ENCODE measurements at places on chromosomes 4 and X.

DNA sequence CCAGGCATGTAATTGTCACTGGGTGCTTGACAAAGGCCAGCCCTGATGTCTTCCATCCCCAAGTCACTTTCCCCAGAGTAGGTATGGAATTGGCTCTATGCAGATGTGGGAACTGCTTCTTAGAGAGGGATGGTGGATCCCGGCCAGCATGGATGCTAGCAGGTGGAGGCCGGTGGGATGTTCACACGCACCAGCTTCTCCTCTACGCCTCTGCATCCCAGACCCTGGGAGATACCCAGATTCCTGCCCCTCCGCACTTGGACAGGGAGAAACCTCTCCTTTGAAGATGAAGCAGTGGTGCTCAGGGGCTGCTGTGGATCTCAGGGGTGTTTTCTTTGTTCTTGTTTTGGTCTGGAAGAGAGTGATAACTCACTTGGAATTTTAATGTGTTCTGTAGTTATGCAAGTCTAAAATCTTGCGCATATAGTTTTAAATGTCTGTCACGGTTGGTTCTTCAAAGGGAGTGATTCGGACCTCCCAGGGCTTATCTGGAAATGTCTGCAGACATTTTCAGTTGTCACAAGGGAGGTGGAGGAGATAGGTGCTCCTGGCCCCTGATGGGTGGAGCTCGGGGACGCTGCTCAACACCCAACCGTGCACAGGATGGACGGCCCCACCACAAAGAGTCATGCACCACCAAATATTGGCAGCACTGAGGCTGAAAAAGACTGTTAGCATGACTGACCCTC lies 308.0 kb downstream of the DHRSX start:
- DNase-seq = no peak

- no peak for DNase-seq
These were observed 105.0 kb downstream of the HNRNPD start for GRCh38 chr4:82268826-82269193.

DNA sequence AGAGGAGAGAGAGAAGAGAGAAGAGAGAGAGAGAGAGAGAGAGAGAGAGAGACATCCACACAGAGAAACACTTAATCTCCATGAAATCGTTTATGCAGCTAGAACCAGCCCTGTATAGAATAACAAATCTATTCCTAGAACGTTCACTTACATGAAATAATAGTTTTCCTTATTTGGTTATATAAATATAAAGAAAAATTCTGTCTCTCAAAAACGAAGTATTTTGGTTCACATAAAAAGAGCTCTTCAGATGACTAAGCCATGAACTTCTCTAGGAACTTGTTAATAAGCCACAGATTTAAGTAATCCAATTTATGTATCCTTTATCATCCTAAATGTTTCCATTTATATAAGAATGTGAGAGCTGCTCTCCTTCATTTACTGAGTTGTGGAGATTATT lies 1315.1 kb upstream of the PCDH7 start:
- no peak for DNase-seq

DNA sequence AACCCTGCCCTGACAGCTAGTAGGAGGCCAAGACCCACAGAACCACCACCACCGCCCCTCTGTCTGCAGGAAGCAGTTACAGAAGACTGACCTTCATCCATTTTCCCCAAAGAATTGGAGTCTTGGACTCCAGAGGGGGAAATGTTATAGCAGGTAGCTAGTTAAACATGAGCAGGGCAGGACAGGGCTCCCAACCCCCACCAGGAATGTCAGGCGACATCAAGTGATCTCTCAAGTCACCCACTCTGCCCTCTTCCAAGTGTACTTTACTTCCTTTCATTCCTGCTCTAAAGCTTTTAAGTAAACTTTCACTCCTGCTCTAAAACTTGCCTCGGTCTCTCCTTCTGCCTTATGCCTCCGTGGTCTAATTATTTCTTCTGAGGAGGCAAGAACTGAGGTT lies 17.1 kb upstream of the AADAT start:
- DNase-seq = no peak

- DNase-seq = no peak
These were observed 43.3 kb downstream of the CD40LG start for GRCh38 chrX:136691028-136691809.

- DNase-seq = no peak
These were observed 206.4 kb upstream of the BCOR start for GRCh38 chrX:40304115-40304514.

GRCh38 chrX:20472148-20472547 lies 205.4 kb upstream of the RPS6KA3 start:
- DNase-seq = no peak

- DNase-seq = no peak
These were observed 3.9 kb downstream of the ARL13A start for GRCh38 chrX:100973411-100973810.

- DNase-seq = no peak
These were observed 756.3 kb upstream of the ATOH1 start for GRCh38 chr4:93072292-93072691.

DNA sequence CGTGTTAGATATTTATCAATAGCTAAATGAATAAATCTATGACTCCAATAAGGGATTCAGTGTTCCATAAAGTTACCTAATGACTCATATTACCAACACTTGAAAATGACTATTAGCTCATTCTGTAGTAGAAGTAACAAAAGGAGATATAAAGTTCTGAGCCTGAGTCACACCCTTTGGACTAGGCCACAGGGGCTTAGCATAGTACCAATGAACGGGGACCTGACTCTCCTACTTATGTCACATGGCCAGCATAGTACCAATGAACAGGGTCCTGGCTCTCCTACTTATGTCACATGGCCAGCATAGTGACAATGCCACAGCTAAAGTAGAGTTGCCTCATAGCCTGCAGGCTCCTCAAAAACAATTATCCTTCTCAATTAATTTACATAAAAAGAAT lies 43.7 kb downstream of the MAGEB16 start:
- DNase-seq = no peak

- DNase-seq = no peak
These were observed 245.5 kb downstream of the ANK2 start for GRCh38 chr4:113294908-113295307.

- DNase-seq = no peak
These were observed 740 bp upstream of the NPY2R start for GRCh38 chr4:155207534-155208257.

GRCh38 chrX:153687121-153688039 lies at the start of gene SLC6A8:
TSS of gene SLC6A8 (plus strand) at chrX:153687926. CDS start at chrX:153688575, 649 bp downstream.
- no peak for DNase-seq

DNA sequence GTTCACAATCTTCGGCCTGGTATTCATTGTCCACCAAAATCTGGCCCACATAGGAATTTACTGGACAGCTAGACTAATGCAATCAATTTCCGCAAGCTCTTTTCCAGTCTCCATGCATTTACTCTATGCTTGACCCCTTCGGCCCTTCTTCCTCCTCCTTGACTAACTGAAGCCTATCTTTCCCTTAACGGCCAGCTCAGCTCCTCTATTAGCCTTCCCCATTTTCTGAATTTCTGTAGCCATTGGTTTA lies 1.2 kb upstream of the PHKA2 start:
- DNase-seq = no peak

- no peak for DNase-seq
These were observed 11.4 kb upstream of the ARSJ start for GRCh38 chr4:113990886-113991285.

DNA sequence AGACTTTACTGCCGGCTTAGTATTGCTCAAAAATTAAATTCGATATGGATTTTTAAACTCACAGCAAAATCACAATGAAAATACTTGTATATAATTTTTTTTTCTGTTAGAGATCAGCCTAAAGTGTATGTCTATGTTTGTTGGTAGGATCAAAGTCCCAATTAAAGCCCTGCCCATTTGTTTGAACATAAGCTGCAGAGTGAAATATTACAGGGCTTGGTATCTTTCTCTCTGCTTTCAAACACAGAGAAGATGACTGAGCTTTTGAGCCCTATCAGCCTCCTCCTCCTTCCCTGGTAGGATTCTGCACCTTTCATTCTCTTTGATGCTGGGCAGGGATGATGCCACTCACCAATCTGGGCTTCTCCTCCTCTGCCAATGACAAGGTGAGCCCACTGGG lies 345.4 kb downstream of the PPP1R2C start:
- no peak for DNase-seq

GRCh38 chr4:153383131-153383530 lies 38.6 kb downstream of the MND1 start:
- no peak for DNase-seq

- DNase-seq = no peak
These were observed 35.9 kb downstream of the NAP1L5 start for GRCh38 chr4:88661739-88662138.

DNA sequence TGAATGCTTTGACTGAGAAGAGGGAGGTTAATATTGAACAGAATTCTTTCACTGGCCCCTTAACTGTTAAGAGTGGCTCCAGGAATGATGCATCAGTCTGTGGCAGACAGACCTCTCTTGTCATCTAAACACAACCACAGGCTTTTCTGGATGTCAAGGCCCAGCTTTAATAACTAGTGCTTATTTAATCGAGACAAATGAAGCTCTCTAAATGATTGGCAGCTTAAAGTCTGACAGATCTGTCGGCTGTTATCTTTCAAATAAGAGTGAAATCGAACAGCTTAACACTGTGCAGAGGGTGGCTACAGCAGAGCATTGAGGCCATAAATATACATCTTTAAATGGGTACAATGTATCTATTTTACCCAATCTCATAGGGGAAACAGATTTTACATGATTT lies 500.8 kb upstream of the PABPC4L start:
- DNase-seq = no peak

GRCh38 chr4:107845681-107846080 lies 20.9 kb downstream of the SGMS2 start:
- no peak for DNase-seq

- no peak for DNase-seq
These were observed 3.6 kb downstream of the GTPBP6 start for GRCh38 chrX:314781-315595.

DNA sequence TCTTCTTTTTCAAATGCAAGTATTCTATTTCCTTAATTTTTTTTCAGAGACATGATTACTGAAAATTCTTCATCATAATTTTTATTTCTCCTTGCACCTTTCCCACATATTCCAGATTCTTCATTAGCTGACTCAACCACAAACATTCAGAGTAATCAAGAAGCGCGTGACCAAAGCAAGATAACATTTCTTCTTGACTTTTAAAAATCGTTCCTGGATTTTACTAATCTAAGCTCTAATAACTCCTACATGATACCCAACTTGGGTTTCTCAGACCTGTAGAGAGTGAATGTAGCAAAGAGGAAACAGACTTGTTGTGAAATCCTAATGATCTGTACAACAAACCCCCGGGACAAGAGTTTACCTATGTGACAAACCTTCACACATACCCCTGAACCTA lies 615.0 kb downstream of the TMA16 start:
- DNase-seq = no peak

- DNase-seq = no peak
These were observed 45.5 kb downstream of the TSPAN7 start for GRCh38 chrX:38606821-38607220.

- no peak for DNase-seq
These were observed 40.1 kb downstream of the PRIMPOL start for GRCh38 chr4:184689681-184690080.

GRCh38 chr4:61992351-61992750 lies 792.2 kb downstream of the ADGRL3 start:
- DNase-seq = no peak

- DNase-seq = no peak
These were observed 125.3 kb upstream of the RAI2 start for GRCh38 chrX:17986440-17986839.

DNA sequence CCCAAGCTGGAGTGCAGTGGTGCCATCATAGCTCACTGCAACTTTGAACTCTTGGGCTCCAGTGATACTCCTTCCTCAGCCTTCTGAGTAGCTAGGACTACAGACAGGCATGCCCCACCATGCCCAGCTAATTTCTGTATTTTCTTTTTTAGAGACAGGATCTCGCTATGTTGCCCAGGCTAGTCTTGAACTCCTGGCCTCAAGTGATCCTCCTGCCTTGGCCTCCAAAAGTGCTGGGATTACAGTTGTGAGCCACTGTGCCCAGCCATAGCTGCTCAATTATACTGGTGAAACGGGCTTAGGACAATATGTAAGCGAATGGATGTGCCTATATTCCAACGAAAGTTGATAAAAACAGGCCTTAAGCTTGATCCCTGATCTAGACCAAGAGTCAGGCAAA lies 13.1 kb downstream of the CASP3 start:
- no peak for DNase-seq

DNA sequence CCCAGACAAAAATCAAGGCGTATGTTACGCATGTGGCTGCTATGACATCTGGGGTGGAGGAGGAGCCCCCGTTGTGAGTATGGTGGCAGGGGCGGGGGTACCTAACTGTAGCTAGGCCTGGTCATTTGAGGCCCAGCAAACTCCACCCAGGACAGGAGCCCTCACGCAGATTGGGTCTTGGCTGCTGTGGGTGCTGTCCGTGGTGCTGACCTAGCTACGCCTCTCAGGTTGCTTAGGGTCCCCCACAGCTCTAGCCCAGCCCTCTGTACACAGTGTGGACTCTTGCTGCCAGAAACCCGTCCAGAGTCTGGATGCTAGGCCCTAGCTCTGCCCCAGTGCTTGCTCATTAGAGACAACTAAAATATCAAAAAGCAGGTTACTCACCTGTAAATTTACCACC lies 146.7 kb upstream of the PSAPL1 start:
- no peak for DNase-seq

DNA sequence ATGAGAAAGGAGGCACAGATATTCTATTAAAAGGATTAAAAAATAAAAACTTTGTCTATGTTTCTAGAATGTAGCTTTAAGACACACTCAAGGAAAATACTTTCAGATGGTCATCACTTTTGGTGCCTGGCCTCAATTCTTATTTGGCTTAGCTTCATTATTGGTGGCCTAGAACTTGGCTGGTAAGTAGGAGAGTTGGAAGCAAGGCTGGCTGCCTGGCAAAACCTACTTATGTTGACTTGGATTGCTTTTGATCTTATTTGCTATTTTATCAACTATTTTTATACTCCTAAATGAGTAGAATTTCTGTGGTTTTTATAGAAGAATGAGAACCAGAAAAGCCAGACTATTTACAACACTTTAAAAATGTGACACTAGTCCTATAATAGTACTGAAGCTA lies 35.3 kb upstream of the JADE3 start:
- no peak for DNase-seq

DNA sequence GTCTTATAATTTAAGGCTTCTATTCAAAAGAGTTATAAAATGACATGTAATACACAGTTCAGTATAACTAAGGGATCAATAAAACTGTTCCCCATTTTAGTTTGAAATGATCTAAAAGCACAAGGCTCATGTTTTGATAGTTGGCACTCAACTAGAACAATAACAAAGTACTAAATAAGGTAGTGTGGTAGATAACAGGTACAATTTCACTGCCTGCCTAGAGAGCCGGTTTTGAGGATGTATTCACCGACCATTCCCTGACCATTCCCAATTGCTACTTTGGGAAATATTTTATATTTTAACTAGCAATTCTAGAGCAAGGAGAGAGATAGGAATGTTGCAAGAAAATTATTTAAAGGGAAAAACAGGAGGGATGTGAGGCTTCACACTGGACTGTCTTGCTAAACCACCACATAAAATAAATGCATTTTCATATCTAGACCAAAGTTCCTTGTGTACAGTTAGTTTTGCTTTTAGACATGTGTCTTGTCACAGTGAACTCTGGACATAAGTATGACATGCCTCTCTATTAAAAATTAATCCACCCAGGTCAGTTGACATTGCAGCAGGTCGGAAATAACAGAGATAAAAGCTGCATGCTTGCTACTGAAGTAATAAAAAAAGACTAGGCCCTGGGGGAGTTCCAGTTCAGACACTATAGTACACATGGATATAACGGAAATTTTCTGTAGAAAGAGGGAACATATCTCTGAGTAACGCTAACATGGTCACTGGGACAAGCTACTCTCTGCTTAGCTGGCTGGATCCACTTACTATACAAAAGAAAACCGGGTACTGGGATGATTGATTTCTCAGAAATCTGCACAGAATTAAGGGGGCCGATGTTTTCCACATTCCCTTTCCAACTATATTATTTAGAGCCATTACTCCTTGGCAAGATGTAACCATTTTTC lies 56.3 kb upstream of the NAP1L5 start:
- DNase-seq = no peak

All from activated CD8-positive, alpha-beta memory T cell treated with anti-CD3 and anti-CD28 coated beads for 48 hours (primary cell).